Stimulated activated CD8-positive, alpha-beta memory T cell treated with anti-CD3 and anti-CD28 coated beads, Interleukin-4, amount 100 ng/mL, for 48 hours (primary cell): ENCODE measurements at places on chromosomes 12 and 14.
A peak's percentile ranks its signal among the peaks of the same experiment; 100 is the strongest.

GRCh38 chr14:91059576-91060350 is 678 bp downstream of the RPS6KA5 start:
- peak; percentile 65 for DNase-seq

- no peak for DNase-seq
These were observed 316.9 kb upstream of the E2F7 start for GRCh38 chr12:77382096-77382742.

DNA sequence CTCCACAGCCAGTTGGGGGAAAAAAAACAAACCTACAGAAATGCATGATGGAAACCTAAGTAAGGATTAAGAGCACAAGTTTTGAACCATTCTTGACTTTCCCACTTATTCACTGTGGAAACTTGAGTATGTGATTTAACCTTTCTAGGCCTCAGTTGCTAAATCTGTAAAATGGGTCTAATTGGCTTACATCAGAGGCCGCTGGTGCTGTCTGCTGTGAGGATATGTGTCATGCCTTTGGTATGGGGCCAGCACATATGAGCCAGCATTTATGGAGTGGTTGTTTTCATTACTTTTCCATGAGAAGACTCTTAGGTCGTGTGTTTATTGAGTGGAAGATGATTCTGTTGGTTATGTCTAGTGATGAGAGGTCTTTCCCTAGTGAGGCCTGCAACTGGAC is 102.4 kb downstream of the ESR2 start:
- no peak for DNase-seq

DNA sequence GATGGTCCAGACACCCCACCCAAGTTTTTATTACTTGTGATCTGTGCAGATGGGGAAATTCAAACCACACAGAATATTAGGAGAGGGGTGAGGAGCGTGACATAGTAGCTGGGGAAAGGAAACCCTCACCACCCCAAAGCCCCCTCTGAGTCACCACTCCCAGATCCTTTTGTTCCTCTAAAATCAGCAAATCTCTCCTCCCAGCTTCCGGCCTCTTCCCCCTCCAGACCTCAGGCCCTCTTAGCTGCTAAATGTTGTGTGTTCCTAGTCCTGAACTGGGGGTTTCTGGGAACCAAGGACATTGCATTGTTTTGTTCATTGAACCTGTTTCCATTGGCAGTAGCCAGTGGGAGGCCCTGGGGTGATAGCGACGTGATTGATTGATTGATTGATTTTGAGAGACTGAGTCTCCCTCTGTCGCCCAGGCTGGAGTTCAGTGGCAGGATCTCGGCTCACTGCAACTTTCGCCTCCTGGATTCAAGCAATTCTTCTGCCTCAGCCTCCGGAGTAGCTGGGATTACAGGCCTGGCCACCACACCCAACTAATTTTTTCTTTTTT is 5.9 kb upstream of the ORAI1 start:
- no peak for DNase-seq

GRCh38 chr14:40796168-40796567 is 810.5 kb upstream of the LRFN5 start:
- DNase-seq = no peak

DNA sequence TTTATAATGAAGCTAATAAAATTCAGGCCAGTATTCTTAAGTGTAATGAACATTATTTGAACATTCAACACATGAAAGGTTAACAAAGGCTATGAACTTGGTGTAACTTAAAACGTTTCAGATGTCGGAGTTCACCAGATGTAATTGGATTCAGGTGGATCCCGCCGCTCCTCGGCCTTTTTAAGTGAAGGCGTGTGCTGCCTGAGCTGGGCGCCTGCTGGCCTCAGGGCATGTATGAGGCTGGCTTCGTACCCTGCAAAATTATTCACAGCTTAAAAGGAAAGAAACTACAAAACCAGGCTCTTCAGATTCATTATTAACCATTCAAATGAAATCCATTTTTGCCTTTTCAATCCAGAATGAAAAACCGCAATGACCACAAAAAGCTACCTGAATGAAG is 69.9 kb downstream of the WIF1 start:
- DNase-seq = no peak

- no peak for DNase-seq
These were observed 43.8 kb upstream of the PSMA6 start for GRCh38 chr14:35248476-35248788.

DNA sequence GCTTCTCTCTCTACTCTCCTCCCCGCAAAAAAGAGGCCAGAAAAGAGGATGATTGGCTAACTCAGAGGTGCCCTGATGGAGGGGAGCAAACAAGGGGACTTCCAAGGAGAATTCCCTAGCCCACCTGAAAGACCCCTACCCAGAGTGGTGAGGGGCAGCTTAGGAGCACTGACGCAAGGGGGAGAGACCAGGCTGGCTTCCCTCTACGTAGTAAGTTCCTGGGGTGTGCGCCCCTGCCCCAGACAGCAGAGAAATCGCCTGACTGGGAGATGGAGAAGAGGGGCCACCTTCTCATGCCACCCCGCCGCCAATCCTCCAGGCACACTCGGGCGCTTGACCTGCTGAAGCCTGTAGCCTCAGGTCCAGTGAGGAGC is 2.1 kb upstream of the DIO3 start:
- DNase-seq = no peak

GRCh38 chr12:91901381-91902074 is 244.1 kb downstream of the BTG1 start:
- DNase-seq = no peak

GRCh38 chr14:74663884-74664283 is 49.0 kb downstream of the AREL1 start:
- DNase-seq = no peak

DNA sequence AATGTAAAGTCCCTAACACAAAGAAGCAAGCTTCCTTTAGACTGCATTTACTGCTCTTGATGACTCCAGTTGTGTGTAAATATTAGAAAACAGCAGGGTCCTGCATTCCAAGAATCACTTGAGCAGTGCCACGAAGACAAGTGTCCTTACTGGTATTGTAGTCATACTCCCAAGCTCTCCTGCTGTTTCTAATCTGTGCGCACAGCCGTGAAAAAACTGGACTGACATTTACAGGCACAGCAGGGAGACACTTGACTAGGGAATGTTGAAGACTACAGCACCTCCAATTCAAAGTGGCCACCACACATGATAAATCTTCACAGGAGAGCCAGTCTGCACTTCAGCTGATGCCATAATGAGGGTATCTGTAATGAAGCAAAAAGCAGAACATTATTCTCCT is 91.4 kb downstream of the VRK1 start:
- no peak for DNase-seq

GRCh38 chr14:105283028-105283427 is 17.8 kb downstream of the BRF1 start:
- DNase-seq = no peak

DNA sequence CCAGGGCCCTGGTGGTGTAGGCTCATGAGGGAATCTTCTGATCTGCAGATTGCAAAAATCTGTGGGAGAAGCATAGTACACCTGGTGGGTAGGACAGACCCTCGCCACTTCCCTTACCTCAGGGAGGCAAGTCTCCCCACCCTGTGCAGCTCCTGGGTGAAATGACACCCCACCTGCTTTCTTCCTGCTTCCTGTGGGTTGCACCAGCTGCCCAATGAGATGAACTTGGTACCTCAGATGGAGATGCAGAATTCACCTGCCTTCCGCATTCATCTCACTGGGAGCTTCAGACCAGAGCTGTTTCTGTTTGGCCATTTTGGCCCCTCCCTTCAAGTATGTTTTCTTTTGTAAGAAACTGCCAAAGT is 4.7 kb downstream of the CLEC2D start:
- DNase-seq = peak; percentile 57

DNA sequence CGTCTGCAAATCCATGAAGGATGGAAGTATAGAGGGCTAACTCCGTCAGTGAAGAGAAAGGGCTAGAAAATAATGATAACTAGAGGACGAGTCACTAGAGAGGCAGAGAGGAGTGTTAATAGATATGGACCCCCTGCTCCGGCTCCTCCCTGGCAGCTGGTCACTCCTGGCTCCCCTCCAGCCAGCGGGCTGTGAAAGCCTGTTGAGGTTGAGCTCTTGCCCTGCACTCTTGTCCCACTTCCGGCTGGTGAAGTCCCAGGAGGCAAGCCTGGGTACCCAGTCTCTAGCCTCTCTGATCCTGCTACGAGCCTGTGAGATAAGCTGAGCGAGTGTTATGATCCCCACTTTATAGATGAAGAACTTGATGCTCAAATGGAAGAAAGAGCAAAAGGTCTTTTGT is 90.3 kb downstream of the RFX4 start:
- DNase-seq = no peak

- no peak for DNase-seq
These were observed 85.4 kb downstream of the PTCSC3 start for GRCh38 chr14:36091096-36091495.

- DNase-seq = no peak
These were observed 23.0 kb downstream of the ZNF891 start for GRCh38 chr12:133107121-133107520.

DNA sequence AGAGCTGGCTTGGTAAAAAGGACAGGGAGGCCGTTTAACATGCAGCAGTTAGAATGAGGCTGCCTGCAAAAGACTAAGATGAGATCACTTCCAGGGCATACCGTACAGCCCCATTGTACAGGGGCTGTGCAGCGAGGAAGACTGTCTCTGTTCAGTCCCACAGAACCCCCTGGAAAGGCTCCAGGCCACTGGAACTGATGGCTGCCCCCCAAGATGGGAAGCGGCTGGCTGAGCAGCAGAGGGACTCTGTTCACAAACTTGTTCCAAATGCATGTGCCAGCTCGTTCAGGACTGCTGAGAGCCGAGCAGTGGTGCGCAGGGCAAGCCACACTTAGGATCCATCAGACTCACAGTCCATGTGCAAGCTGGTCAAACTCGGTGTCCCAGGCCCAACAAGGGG is 82.9 kb downstream of the CHGA start:
- no peak for DNase-seq

DNA sequence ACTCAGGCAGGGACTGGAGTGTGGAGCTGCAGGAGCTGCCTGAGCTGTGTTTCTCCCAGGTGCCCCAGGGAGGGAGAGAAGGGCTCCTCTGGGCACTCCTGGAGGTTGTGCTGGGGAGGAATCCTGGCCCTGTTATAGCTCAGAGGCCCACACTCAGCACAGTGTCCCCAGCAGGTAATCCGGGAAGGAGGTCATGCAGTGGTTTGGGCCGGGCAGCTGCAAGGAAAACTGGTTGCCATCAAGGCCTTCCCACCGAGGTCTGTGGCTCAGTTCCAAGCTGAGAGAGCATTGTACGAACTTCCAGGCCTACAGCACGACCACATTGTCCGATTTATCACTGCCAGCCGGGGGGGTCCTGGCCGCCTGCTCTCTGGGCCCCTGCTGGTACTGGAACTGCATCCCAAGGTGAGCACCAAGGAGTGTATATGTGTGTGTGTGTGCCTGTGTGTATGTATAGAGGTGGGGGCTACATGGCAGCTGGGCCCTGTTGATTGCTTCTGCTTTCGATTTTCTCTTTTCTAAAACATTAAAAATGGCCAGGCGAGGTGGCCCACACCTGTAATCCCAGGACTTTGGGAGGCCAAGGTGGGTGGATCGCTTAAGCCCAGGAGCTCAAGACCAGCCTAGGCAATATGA is 2.0 kb downstream of the AMHR2 start:
- no peak for DNase-seq

DNA sequence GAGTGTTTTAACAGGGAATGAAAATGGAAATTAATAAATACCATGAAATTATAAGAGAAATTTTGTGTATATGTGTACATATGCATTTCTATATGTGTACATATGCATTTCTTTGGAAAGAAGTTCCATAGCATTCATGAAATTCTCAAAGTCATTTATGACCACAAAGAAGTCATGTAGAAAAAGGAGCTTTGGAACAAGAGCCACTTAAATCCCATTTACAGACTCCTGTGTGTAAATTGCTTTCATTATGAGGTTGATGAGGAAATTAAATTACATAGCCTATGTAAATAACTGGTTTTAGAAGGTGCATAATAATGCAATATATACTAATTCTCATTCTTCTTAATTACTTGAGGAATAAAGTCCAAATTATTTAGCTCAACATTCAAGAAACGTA is 450.5 kb upstream of the SYT1 start:
- DNase-seq = no peak

DNA sequence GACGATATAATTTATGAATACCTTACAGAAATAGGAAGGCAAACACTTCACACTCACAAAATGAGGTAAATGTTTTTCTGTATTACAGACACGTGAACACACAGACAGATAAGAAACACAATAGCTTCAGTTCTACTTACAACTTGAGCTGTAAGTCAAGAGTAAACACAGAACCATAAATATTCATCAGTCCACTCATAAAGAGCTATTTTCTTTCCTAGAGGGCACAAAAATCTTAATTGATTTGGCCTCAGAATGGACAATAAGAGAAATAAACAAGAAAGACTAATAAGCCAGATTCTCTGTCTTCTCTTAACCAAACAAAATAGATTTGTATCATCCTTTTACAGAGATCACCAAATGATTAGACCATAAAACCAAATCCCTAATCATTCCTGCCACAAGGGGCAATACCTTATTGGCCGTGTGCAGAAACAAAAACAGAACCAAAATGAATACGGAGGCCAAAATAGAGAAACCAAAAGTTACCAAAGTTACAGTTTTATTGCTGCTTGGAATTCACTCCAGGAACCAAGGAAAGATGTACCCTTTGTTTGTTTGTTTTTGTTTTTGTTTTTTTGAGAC is 38.1 kb upstream of the GARIN2 start:
- DNase-seq = no peak

GRCh38 chr12:101115326-101115725 is 94.7 kb downstream of the SLC5A8 start:
- no peak for DNase-seq

DNA sequence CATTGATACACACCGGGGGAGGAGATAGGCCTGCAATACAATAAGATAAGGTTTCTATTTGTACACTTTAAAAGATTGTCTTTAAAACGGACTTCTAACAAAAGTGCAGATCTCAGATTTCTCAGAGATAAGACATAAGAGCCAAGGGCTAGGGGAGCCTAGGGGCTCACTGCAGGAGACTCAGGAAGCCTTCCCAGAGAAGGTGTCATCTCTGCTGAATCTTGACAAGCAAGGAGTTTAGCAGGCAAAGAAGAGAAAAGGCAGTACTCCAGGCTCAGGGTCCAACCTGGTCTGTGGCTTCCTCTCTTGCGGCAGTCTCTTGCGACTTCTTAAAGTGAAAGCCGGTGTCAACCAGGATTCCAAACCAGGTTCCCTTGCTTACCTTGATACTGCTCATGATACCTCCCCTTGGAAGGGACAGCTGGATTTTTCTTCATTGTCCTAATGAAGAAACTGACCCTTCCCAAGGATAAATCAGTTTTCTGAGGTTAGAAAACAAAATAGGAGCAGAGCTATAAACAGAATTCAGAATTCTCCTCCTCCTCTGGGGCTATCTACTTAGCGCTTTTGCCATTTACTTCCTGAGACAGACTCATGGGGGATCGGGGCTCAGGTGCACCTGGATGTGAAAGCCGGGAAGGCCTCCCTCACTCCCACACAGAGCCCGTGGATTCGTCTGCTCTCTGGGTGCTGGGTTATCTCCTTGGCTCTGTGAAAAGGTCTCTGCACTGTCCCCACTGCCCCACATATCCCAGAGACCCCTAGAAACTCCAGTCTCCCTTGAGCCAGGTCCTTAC is 1.7 kb upstream of the SCNN1A start:
- no peak for DNase-seq

DNA sequence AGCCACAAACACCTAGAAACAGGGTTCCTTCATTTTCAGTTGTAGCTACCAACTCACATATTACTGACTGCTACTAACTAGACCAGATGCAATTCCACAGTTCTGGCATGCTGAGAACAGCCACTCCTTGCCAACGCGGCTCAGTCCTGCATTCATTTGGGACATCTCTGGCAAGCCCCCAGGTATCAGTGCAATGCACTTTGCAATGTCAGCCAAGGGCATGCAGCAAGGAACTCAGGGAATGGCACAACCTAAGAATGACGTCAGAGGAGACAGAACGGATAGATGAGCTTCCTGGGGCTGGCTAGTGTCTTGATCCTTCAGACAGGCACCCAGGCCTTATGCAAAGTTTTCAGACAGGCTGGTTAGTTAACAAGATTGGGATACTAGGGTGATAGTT is 29.6 kb downstream of the MAP3K9 start:
- no peak for DNase-seq
